ENCODE measurements at places on chromosomes 1 and 21.

DNA sequence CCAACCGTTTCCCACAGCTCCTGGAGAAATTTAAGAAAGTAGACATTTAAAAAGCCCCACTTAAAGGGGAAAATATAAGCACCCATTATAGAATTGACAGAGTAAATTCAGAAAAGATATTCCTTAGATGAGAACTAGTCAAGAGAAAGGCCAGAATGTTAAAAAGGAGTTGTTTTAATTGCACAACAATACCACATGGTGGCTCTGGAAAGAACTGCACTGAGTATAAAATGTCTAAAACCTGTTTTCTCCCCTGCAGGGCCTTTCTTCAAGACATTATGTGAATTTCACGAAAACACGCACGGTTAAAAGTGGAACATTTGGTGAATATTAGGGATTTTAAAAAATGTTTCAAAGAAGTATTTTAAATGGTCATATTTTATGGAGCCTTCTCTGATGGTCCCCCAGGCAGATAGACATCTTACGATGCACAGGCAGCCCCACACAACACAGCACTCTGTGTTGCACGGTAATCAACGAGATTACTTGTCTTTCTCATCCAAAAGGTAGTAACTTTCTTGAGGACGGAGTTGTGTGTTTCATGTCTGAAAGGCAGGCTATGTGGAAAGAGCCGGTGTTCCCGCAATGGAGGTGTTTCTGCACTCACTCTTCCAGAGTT is 101.9 kb downstream of the PRRX1 start:
- no peak for DNase-seq

- no peak for DNase-seq
These were observed 87.6 kb downstream of the DRAM2 start for GRCh38 chr1:111052246-111052645.

GRCh38 chr1:188735567-188735966 is 1742.1 kb downstream of the BRINP3 start:
- DNase-seq = no peak

DNA sequence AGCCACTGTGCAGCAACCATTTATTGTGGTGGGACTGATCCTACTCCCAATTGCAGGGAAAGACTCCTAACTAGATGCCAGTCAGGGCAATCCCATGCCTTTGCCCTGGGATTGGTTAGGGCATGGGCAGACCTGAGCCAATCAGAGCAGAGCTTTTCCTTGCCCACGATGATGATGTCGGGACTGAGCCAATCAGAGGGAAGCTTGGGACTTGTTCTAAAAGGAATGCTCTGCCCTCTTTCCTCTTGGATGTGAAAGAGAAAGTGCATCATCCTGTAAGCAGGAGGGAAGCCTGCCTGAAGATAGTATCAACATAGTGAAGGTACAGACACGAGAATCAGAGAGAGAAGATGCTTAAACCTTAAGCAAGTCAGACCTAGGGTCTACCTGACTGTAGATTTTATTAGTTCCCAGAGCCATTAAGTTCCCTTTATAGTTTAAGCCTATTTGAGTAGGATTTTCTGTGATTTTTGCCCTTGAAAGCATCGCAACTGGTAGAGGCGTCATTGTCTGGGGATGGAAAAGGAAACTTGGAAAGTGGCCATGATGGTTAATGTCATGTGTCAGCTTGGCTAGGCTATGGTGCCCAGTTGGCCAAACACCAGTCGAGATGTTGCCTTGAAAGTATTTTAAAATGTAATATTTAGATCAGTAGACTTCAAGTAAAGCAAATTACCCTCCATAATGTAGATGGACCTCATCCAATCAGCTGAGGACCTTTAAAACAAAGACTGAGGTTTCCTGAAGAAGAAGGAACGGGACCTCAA is 19.9 kb downstream of the IRF2BP2 start:
- DNase-seq = no peak

DNA sequence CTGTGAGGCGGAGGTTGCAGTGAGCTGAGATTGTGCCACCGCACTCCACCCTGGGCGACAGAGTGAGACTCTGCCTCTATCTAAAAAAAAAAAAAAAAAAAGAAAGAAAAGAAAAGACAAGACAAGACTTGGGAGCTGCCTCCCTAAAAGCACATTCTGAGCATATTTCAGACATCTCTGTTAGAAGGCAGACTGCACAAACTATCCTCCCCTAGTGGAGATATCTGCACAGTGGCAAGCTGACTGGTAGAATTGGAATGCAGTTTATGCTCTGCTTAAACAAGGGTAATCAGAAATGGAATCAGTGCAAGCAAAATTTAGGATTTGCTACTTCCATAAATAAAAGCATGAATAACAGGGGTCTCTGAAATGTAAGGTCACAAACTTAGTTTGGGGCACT is 31.8 kb downstream of the GNG4 start:
- no peak for DNase-seq

DNA sequence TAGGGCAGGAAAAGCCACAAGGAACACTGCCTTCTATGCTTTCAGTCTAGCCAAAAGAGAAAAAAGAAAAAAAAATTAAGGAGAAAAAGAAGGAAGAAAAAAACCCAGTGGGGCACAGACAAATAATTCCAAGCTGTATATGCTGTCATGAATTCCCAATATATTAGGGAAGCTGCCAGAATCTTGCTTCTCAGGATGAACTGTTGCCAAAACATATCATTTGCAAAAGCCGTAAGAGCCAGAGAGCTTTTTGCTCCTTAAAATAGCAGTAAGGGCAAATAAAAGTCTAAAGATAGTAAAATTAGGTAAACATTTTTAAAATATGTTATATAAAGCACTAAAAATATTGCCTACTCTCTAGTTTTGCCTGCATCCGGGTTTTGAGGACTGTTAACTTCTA is 52.1 kb downstream of the PGM1 start:
- no peak for DNase-seq
